Fibroblast of gingiva (primary cell): ENCODE measurements at places on chromosomes 4 and X.

- DNase-seq = no peak
Measured at GRCh38 chr4:72564789-72565188, 4.2 kb downstream of the ADAMTS3 start.

DNA sequence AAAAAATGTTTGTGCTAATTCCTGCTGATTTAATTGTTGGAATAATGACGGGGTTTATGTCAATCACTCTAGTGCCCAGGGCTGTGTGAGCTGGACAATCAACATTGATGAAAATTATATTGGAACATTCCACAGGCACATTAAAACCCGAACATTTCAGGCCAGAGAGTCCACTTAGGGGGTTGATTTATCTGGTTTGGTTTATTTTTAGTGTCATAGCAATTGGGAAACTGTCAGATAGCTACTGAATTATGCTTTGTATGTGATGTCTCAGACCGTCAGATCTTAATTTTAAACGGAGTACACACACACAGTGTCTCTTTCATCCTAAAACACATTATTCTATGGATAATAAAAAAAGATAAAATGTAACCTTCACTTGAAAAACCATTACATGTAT, 51.5 kb downstream of the VEGFC start:
- DNase-seq = no peak

DNA sequence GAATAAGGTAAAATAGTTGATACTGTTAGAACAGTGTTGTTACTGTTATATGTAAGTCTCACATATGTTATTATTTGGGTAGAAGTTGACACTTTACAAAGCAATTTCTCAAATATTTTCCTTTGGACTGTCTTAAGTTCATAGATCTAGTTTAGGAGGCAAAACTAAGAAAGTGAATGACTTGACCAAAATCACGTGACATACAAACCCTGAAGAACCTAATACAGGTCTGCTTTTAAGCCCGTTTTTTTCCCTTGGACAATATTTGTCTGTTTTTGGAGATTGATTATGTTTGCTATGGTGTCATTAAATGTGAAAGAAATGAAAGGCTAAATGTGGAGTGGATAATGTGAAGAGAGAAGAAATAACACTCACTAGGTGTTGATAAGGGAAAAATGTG, 644.9 kb upstream of the PITX2 start:
- no peak for DNase-seq

DNA sequence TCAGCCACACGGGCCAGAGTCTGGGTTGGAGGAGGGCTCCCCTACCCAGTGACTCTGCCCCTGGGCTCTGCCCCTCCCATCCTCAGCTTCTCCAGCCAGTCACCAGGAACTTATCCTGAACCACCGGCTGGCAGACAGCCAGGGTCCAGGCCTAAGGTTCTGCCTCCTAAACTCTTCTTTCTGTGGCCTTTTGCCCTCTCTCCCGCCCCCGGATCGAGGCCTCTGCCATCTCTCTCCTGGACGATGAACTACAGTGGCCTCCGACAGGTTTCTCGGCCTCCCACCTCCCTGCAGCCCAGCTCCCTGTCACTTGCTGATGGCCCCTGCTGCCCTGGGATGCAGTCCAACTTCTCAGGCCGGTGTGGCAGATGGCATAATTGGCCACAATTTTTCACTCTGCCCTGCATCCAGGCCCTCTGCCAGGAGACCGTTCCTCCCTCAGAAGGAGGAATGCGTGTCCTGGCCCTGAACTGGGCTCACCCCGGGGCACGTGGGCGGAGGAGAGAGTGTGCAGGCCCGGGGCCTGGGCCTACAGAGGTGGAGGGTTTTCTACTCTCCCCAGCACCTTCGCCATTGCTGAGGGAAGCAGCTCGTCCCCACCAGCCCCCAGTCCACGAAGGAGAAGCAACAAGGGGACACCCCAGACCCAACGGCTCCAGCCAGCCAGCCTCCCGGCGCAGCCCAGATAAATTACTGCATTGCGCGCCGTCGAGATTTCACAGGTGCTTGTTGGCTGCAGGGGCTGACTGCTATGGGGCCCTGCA, 81.9 kb upstream of the LRPAP1 start:
- no peak for DNase-seq

DNA sequence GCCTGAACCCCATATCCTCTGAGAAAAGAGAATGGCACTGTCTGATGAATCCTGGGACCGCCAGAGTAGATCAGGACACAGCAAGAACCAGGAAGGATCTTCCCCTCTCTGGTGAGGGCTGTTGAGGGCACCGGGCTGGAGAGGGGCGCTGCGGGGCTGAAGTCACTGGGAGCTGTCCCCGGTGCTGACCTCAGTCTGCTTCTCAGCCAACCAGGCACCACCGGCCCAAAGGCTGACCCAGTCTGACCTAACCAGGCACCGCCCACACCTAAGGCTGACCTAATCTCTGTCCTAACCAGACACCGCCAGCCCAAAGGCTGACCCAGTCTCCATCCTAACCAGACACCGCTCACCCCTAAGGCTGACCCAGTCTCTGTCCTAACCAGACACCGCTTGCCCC, 82.8 kb downstream of the CPZ start:
- no peak for DNase-seq
